ENCODE measurements at places on chromosomes 3 and 15.

DNA sequence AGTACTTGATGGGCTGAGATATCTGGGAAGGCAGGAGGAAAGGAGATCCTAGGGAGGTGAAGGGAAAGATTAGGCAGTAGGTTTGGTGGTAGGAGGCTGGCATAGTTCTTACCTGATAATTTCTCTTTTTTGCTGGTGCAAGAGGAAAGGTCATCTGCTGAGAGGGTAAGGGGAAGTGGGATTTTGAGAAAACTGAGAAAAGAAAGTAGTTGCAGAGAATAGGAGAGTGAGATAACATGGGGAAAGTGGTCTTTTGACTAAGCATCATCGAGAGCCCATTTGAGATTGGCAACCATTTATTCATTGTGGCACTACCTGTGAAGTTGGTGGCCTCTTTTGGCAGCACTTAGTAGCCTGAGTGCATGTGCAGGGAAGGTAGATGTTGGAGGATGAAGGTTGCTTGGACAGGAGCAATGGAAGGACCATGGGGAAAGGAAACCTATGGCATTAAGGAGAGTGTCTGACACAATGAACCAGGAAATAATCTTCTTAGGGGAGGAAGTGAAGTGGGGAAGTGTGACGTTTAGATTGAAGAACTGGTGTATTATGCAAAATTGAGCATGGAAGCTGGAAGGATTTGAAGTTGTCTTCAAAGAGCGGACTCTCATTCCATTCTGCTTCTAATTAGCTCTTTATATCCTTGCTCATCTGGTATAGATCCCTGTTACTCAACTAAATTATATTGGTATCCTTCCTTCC is 21.9 kb upstream of the USP13 start:
- DNase-seq: no peak

DNA sequence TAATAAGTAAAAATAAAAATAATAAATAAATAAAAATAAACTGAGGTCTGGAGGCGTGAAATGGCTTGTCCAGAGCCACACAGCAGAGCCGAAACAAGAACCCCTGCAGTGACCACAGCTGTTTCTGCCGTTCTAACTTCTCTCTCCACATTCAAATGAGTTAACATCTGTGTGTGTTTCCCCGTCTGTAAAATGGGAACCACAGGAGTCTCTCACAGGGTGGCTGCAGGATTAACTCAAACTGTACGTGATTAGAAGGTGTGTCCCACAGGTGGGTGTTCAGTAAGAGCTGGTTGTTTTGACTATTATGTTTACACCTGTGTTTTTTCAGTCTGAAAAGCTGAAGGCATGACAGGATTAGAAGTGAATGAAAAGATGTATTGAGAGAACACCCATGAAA is 27.0 kb upstream of the MUC4 start:
- no peak for DNase-seq

DNA sequence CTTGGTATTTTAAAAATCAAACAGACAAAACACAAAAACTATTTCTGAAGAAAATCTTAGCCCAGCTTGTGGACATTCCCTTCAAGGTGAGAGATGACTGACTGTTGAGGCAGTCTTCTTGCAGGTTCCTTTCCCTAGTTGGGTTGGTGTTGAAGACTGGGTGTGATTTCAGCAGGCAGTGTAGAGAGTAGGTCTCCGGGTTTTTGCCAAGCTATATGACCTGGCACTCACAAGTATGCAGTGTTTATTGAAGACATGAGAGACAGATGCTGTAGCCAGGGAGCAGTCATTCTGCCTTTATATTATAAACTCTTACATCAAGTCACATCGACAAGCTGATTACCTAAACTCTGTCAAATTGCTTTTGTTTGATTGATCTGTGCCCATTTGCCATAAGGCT is 17.5 kb downstream of the SENP8 start:
- no peak for DNase-seq

- no peak for DNase-seq
These were observed 876 bp downstream of the PLSCR1 start for GRCh38 chr3:146543461-146544001.

- DNase-seq: no peak
These were observed 82.1 kb downstream of the FILIP1L start for GRCh38 chr3:100032243-100032642.

- no peak for DNase-seq
These were observed 7.0 kb upstream of the CXCR6 start for GRCh38 chr3:45936261-45936660.

DNA sequence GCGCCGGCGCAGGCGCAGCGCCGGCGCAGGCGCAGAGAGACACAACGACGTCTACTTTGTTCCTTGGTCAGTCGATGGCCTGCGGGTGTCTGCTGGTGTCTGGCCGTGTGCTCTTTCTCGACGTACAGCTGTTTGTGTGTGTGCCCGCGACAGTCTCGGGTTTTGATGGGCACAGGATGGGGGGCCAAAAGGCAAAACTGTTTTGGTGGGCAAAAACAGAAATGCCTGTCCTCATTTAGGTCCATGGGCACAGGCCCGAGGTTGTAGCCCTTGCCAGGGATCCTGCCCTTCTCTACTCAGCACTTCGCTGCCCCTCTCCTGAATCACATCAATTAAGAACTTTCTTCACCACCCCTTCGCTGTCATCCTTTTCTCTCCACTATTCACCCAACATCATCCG is 184.8 kb upstream of the CHL1 start:
- DNase-seq: no peak

DNA sequence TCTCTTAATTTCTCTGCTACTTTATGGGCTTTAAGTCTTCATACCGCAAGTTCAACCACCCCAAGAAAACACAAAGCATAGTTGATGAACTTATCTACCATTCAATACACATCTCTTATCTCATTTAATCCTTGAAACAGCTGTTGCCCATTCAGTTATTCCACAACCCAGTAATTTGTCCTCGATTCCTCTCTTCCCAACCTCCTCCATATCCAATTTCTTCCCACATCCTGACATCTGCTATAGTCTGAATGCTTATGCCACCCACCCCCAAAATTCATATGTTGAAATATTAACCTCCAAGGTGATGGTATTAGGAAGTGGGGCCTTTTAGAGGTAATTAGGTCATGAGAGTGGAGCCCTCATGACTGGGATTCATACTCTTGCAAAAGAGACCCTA is 345.4 kb downstream of the ERC2 start:
- DNase-seq: no peak

DNA sequence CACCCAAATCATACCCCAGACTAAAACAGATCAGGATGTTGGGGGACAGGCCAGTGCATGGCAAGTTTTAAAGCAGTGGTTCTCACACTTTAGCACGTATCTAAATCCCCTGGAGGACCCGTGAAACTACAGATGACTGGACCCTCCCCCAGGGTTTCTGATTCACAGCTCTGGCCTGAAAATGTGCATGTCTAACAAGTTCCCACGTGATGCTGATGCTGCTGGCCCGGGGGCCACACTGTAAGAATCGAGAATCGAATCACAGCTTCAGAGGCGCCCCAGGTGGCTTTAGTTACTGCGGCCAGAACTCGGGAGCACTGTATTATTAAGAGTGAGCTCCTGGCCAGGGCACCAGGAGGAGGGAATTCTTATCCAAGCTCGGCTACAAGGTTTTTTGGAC is 11.6 kb downstream of the ADAMTS17 start:
- DNase-seq: no peak

- no peak for DNase-seq
These were observed 67.0 kb downstream of the ZNF609 start for GRCh38 chr15:64527263-64527984.

- DNase-seq: peak; percentile 81
These were observed 2.1 kb downstream of the ALCAM start for GRCh38 chr3:105368566-105369499.

GRCh38 chr15:99135194-99135593 is 30.3 kb downstream of the SYNM start:
- DNase-seq: no peak

GRCh38 chr15:22887157-22887951 is 48.9 kb downstream of the NIPA2 start:
- no peak for DNase-seq

GRCh38 chr3:45817831-45818522 is 21.6 kb upstream of the SLC6A20 start:
- DNase-seq: peak; percentile 84

- peak; percentile 76 for DNase-seq
These were observed 122.4 kb downstream of the THSD4 start for GRCh38 chr15:71237456-71238188.

DNA sequence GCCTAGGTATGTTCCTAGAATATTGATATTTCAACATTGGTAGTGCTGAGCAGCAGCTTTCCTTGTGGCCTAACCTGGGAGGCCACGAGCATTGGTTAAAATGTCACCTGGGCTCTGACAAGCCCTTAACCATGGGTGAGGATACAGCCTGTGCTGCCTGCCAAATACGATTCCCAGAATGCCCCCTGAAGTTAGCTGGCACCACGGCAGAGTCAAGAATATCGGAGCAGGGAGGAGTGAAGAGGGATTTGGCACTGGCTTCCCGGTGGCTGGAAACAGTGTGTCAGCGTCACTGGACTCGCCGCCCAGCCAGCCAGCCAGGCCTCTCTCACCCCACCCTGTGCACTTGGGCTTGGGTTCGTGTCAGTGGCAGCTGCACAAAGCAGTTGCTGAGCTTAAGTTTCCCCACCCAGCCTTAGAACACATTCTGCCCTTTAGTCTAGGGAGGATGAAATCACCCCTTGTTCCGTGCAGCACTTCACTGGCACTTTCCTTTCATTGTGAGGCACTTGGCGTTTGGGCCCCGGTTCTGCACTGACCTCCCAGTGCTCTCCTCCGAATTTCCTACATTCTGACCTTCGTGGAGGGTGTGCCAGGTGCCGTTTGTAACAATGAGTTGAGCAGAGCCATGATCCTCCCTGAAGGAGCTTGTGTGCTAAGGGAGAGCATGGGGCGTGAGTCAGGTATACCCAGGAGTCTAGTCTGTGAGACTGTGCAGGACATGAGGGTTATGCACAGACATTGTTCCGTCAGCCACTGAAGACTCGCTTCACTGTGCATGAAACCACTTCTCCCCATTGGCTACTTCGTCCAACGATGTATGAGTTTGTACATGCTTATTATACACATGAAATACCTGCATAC is 152.8 kb upstream of the BHLHE40 start:
- peak; percentile 78 for DNase-seq

GRCh38 chr3:130934442-130935089 is 40.7 kb downstream of the ATP2C1 start:
- DNase-seq: no peak

- peak; percentile 87 for DNase-seq
These were observed 22.0 kb downstream of the GASK1A start for GRCh38 chr3:43001094-43001553.
